ENCODE measurements at places on chromosomes 12 and 14.
A peak's percentile ranks its signal among the peaks of the same experiment; 100 is the strongest.

GRCh38 chr12:47549258-47549657, 156.6 kb downstream of the RPAP3 start:
- no peak for DNase-seq

DNA sequence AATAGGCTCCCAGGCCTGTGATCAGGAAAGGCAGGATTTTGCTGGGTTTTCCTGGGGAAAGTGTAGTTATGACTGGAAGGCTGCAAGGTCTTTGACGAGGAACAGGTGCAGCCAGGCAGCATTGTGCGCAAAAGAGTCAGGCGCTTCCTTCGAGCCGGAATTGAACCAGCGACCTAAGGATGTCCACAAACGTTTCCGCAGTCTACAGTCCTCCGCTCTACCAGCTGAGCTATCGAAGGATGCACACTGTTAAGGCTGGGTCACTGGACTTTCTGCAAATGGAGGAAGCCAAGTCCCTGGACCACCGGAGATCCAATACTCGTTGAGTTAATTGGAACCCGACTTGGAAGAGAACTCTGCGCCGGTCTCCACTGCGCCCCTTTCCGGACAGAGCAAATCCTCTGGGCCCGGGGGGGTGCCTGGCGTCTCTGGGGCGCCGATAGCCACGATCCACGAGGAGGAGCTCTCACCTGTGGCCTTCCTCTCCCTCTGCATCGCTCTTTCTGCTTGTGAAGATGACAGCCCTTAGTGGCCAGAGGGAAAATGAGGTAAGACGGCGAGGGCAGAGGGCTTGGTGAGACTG, 18.4 kb upstream of the OR6S1 start:
- DNase-seq, result no peak

DNA sequence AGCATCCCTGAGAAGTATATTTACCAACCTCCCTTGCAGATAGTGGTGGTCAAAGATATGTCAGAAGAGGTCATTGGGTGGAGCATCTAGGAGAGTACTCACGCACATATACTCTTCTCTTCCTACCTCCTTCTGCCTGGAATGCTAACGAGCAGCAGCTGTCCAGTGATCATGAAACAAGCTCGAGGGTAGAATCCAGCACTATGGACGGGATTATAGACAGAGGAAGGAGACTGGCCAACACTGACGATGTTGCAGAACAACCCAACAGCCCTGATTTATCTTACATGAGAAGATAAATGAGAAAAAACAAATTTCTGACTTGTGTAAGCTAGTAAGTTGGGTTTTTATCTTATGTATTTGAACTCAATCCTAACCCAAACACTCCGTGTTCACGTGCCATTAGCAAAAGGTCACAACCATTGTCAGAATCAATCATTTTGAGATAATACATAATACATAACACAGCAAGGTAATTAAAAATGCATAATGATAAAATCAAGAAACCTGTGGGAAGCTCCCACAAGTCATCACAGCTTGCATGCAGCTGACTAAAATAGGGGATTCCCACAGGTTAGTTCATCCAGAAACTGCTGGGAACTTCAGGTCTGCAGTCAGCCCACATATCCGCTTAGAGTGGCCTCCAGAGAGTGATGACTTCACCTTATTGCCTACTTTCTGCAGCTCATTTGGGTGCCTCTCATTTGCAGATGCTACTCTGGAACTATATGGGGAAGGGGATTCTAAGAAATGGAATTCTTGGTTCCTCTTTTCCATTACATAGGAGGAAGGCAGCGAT, 36.3 kb upstream of the STK38L start:
- DNase-seq, result peak; percentile 24

DNA sequence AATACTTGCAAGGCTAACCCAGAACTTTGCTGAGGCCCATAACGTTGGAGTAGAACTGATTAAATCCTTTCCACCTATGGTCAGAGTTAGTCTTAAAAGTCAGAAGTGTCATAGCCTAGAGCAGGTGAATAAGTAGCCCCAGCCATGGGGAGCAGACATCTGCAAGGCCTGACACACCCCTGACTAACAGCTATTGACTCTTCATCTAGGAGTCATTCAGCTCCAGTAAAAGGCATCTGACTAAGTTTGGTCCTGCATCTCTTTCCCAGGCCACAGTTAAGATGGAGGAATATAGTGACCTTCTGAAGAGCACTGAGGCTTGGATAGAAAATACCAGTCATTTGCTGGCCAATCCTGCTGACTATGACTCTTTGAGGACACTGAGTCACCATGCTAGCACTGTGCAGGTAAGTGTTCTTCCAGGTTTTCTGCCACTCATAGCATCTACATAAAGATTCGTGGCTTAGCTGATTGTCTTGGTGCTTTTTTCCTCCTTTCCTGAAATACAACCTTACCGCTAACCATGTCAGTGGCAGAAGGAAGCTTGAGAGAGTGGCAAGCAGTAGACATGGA, 212.9 kb downstream of the ESR2 start:
- DNase-seq, result no peak

- no peak for DNase-seq
Observed at GRCh38 chr14:49955024-49955423, 62.1 kb downstream of the ARF6 start.

DNA sequence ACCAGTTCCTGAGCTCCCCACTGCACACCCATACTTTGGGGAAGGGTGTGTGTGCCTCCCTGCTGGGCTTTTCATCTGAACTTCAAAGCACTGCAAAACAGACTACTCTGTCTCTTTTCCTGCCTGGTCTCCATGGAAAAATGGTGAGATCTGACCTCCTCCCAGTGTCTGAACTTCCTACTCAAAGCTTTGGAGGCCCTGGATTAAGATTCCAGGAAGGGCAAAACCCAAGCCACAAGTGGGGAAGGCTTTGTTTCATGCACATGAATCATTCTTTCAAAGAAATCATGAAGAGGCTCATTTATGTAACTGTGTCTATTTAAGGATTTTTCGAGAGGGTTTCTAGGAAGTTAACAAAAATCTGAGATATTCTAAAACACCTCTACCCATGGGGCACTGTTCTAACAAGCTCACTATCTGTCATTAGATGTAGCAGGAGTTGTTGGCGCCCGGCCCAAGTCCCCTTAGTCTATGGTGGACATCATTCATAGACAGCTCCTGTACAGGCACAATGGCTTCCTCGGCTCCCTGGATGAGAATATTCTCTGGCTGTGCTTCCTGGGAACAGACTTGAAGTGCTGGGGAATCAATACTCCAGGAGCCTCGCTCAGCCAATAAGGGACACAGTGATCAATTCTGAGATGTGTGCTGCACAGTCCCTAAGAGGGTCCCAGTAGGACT, 224.0 kb downstream of the KTN1 start:
- no peak for DNase-seq

- DNase-seq, result no peak
Observed at GRCh38 chr14:94569381-94570001, 8.2 kb downstream of the SERPINA4 start.

DNA sequence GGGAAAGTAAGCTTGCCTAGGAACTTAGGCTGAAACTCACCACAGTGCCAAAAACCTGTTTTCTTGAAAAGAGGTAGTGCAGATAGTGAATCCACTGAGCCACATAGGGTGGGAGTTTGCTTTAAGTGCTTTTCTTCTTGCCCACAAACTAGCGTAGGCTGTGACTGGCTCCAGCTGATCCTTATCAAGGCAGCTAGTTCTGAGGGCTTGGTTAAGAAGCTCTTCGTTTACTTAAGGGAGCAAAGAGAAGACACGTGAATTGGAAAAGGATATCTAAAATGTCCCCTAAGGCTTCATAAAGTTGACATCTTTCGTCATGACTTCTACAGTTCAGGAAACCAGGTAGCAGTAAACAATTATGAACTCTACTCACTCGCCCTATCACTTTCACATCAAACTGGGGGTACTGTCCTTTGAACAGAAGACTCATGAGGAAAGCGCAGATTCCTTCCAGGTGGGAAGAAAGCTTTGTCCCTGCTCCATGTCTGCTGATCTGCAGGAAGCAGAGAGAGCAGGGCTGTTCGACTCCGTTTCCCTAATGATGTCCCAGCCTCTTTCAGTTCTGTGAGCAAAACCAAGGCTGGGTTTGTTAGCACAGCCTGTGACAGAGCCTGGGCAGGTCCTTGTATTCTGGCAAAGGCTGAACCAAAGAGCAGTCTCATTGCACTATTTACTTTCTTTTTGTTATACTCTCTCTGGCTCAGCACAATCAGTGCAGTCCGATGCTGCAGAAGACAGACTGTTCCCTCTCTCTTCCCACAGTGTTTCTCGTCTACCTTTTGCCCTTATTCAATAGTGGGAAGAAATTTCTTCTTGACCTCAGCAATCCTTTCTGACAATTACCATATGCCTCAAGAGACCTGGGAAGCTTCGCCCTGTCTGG, 93.5 kb upstream of the ETV6 start:
- DNase-seq, result no peak

DNA sequence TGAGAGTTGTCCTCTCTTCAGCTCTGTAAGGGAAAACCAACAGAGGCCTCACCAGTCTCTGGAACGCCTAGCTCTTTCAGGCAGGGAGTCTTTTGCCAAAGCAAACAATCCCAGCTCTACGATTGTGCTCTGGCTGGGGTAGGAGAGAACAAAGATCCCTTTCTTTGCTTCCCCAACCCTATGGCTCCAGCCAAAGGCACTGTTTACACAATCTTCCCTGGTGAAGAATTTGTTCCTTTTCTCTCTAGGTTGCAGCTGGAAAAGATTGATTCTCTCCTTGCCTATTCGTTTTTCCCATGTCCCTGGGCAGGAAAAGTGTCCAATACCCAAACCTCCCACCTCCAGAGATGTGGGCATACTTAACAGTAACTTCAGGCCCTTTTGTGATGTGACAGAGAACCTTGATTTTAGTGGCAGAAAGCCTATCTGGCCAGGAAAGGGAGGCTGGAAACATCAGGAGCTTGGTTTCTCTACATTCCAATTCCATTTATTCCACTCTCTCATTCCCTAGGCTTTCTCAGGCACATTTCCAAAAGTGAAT, 16.8 kb downstream of the ATP5MC2 start:
- DNase-seq, result no peak

GRCh38 chr12:105858981-105859710, 279.6 kb downstream of the NUAK1 start:
- no peak for DNase-seq

DNA sequence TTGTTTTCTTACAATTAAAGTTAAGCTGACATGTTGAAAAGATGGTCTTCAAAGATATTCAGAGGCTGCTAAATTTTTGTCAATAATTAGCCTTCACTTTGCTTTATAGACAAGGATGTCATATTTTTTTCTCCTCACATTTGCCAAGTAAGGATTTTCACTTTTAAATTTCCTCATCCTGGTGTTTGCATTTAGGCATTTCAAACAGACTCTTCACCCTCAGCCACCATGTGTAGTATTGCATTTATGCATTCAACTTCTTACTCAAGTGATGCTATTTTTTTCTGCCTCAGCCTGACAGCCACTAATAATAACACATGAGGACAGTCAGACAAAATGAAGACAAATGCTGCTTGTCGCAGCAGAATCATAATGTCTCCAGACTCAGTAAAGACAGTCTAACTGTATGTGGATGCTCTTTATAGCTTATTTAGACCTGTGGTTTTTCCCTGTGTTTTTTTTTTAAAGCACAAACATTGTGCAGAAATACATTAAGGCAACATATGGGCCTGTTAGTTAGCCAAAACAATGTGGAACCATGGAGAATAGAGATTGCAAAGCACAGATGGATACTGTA, 481.5 kb downstream of the NPAS3 start:
- no peak for DNase-seq

GRCh38 chr14:95071649-95072280, 85.6 kb downstream of the DICER1 start:
- DNase-seq, result no peak

DNA sequence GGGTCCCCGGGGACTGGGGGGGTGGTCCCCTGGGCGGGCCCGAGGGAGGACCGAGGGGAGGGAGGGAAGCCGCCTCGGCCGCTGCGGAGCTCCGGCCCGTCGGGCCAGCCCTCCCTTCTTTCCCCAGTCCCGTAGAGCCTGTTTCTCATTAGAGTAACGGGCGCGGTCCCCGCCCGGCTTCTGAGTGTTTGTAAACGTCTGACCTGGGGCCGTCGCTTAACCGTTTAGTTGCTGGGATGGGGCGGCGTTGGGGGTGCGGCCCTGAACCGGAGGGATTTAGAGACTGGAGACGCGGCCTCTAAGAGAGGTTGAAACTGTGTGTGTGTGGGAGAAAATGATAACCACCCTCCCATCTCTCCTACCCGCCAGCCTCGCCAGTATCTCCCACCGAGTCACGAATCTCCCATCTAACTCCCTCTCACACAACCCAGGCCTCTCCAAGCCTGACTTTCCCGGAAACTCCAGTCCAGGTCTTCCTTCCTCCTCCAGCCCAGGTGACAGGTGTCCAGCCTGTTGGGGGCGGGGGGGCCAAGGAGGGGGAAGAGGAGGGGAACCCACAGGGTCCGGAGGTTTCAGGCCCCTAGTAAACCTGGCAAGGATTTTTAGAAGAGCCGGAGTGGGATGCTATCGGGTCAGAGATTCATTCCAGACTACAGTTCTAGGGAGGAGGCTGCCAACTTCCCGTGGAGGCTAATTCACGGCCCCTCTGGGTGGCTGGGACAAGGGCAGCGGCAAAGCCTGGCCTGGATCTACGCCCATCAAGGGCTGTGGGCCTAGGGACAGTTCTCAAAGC, 1.1 kb upstream of the NFATC4 start:
- DNase-seq, result peak; percentile 18

GRCh38 chr14:58735596-58735995, 97.8 kb downstream of the DACT1 start:
- no peak for DNase-seq

DNA sequence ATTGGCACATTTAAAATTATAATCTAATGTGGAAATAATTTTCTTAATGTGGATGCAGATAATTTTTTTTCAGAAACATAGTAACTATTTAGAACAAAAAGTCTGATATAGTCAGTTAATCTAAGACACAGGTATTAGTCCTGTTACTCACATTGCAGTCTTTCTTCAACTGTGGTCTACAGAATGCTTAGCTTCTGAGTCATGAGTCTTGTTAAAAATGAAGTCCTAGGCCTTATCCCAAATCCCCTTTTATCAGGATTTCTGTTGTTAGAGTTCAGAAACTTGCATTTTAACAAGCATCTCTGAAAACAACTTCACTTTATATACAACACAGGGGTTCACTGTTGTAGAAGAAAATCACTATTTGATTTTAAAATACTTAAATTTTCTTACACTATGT, 112.2 kb downstream of the SLC16A7 start:
- DNase-seq, result no peak

DNA sequence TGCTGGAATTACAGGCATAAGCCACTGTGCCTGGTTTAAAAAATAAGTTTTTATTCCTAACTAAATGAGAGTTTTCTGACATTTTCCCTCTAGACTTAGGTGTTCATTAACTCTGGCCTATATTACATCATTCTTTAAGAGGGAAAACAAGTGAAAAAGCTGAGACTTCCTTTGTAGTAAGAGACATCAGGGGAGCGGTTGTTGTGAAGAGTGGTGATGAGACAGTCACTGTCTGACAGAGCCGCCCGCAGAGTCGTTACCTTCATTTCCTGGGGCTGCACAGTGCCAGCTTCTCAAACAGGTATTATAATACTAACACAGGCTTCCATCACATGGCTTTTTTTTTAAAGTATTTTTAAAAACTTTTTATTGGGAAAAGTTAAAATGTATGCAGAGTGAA, 19.7 kb upstream of the TDRD9 start:
- no peak for DNase-seq

DNA sequence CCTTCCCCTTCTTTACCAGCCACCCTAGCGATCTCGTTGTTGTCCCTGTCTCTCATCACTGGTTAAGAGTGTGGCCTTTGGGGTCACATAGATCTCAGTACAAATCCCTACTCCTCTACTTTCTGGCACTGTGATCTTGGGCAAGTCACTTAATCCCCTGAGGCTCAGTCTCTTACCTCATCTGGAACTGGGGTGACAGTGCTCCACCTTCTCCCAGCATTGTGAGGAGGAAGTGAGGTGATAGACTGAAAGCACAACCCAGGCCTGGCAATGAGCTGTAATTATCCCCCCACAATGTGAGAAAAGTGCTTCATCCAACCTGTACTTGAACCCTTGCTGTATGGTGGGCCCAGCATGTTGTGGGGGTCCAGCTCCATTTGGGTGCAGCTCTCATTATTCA, 48.0 kb downstream of the IRAK3 start:
- DNase-seq, result no peak

All from activated T-cell treated with anti-CD3 and anti-CD28 coated beads for 48 hours (primary cell).